ENCODE measurements at places on chromosomes 5 and 9.
A peak's percentile ranks its signal among the peaks of the same experiment; 100 is the strongest.

- DNase-seq, result no peak
Observed at GRCh38 chr5:139415869-139416268, 12.0 kb upstream of the SPATA24 start.

GRCh38 chr5:170612256-170612678 lies 108.4 kb downstream of the KCNIP1 start:
- DNase-seq, result no peak

DNA sequence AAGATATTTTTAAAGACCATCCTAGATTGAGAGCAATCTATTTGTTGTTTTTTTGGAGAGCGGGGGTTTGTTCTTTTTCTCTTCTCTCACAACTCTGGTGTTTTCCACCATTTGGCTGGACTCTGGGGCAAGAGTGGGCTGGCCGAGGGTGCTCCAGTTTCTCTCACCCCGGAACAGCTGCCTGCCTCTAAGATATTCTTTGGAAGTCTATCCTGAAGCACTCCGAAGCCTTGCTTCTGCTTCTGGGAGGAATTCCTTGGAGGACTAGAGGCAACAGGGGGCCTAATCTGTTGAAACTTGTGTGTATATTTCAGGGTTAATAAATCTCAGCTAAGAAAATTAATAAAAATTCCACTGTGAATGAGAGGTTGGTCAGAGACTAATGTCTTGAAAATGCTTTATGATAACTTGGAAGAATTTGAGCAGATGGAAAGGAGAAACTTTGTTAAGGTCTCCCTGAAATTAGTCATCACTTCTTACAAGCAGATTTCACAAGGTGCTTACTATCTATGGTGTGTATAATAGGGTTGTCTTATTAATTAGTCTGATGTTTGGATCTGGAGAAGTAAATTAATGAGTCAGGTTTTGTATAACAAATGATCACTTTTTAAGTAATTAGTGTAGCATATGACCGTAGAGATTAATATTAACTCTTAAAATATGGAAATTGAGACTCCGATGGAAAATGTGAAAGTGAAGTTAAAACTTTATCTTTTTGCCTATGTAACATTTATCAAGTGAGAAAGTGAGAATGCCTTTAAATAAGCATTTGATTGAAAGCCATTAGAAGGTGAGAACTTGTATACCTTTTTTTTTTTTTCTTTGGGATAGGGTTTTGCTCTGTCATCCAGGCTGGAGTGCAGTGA lies 4.0 kb downstream of the MAN2A1 start:
- peak; percentile 67 for DNase-seq

- DNase-seq, result no peak
Observed at GRCh38 chr5:171578829-171579491, 159.5 kb downstream of the FGF18 start.

GRCh38 chr5:159094745-159095144 lies 5.0 kb downstream of the EBF1 start:
- peak; percentile 66 for DNase-seq

- no peak for DNase-seq
Observed at GRCh38 chr5:57172466-57173318, 1.2 kb upstream of the GPBP1 start.

GRCh38 chr9:110626101-110626829 lies 42.3 kb upstream of the MUSK start:
- peak; percentile 87 for DNase-seq

GRCh38 chr5:170312666-170313065 lies 15.1 kb upstream of the LCP2 start:
- DNase-seq, result peak; percentile 24

- DNase-seq, result peak; percentile 45
Observed at GRCh38 chr5:127002390-127002789, 28.0 kb downstream of the MARCHF3 start.

- DNase-seq, result no peak
Observed at GRCh38 chr5:163350083-163350482, 87.3 kb upstream of the CCNG1 start.

GRCh38 chr9:22026696-22027095 lies 17.6 kb upstream of the CDKN2B start:
- DNase-seq, result no peak

DNA sequence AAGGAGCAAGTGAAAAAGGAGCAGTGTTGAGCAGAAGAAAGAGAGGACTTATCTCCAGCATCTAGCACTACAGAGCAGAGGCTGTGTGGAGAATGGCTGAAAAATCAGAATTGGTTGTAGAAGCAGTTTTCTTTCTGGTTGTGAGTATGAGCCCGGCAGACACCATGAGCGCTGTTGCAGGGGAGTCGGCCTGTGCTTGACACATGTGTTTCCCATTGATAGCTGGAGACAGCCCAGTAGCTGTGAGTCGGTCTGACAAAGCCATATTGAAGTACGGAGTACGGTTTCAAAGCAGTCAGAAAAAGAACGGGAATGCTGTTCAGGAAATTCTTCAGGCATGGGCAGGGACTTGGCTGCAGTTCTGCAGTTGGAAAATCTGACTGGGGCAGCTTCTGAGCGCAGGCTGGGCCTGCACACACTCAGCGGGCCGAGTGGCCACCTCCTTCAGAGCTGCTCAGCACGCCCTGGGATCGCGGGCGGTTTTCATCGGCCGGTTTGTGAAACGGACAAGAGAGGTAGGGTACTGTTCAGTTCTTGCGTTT lies at the start of gene SGCD:
SGCD (plus strand) TSS at position 447 of the 542 bp plus-strand sequence.
- DNase-seq, result peak; percentile 86

DNA sequence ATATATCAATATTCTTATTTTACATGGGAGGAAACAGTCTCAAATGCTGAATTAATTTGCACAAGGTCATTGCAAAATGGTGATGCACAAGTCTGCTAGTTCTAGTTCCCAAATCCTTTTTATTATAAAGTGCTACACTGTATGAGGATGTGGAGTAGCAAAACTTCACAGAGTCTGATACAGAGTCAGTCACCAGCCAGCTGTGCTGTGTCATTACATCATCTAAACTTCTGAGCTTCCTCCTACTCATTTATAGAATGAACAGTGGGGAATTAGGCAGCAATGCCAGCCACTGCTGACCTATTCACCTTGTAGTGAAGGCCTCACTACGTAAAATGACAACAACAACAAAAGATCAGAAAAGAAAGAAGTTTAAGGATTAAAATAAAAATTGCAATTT lies 357.8 kb downstream of the TMEM167A start:
- peak; percentile 3 for DNase-seq

DNA sequence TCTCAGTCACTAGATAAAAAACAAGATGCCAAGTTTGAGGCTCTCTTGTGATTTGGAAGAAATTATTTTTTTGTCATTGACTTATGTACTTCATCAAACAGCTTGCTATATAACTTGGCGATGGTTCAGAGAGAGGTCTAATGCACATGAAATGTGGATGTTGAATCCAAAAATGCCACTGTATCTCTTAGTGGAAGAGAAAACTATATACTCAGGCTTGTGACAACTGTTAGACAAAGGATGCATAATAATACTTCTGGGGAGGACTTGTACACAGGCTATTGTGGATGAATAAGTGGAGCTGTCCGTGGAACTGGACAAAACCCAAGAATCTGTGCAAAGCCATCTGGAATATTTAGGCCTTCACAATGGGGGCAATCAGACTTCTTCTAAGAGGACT lies 162.9 kb upstream of the NMUR2 start:
- no peak for DNase-seq

DNA sequence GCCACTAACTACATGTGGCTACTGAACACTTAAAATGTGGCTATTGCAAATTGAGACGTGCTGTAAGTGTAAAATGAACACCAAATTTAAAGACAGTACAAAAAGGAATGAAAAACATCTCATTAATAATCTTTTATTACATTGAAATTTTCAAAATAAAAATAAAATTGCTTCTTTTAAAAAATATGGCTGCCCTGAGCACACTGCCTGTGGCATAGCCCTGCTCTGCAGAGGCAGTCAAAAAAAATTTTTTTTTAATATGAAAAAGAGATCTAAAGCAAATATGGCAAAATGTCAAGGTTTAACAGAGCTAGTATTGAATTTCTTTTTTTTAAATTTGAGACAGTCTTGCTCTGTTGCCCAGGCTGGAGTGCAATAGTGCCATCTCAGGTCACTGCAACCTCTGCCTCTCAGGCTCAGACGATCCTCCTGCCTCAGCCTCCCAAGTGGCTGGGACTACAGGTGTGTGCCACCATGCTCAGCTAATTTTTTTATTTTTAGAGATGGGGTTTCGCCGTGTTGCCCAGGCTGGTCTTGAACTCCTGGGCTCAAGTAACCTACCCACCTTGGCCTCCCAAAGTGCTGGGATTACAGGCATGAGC lies 25.6 kb downstream of the CARNMT1 start:
- no peak for DNase-seq

DNA sequence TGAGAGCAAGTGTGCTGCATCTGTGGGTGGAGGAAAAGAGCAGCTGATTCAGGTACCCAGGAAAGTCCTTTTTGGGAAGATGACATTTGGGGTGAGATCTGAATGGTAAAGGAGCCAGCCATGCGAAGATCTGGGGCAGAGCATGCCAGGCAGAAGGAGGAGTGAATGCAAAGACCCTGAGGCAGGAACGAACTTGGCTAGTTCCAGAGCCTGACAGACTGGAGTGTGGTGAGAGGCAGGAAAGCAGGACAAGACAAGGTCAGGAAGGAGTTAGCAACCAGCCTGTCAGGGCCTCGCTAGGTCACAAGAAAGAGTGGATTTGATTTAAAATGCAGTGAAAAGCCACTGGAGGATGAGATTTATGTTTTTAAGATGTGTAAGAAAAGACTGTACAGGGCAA lies 28.2 kb downstream of the RGS7BP start:
- no peak for DNase-seq

- DNase-seq, result no peak
Observed at GRCh38 chr5:10317825-10318682, 10.4 kb upstream of the CMBL start.

DNA sequence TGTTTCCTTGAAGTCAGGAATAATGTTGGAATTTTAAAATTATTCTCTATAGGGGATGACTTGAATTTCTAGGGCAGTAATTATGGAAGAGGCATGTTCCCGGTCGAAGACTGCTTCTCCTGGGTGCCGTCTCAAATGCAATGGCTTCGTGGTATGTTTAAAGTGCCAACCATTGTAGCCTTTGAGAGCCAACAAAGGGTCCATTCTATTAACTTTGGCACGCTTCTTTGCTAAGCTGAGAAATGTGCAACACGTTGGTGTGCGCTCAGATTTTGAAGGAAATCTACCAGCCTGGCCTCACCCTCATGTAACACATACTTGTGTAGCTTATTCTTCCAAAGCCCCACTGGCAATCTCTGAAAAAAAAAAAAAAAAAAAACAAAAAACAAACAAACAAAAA lies 221.2 kb upstream of the ANKH start:
- DNase-seq, result no peak

DNA sequence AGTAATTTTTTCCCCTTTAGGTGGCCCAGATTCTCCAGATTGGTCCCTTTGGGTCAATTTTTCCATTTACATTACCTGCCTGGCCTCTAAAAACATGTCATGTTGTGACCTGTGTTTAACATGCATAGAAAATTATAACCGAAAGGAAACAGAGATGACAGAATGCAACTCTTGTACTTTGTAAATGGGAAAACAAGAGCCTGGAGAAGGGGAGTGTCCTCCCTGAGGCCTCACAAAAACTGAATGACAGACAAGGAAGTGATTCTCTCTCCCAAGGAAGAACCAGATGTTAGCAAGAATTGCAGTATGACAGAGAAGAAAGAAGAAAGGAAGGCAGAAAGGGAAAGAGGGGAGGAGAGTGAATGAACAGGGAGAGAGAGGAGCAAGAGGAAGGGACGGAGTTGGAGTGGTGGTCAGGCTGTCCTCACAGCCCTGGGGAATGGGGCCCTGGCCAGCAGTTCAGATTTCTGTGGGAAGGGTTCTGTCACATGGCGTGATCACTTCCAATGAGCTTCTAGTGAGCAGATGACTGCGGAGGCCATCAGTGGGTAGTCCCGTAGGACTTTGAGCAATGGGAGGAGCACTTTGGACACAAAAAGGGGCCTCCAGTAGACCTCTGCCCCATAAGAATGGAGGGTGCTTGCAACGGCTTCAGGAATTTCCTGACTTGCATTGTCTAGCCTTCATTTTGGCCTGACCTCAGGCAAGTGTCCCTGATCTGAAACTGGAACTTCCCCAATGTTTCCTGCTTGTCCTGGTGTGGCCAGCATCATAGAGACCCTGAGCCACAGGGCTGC lies 31.6 kb downstream of the ABLIM3 start:
- no peak for DNase-seq

GRCh38 chr9:136865768-136866103 lies 372 bp downstream of the EDF1 start:
- no peak for DNase-seq

GRCh38 chr5:124733329-124733650 lies 13.1 kb downstream of the ZNF608 start:
- no peak for DNase-seq

DNA sequence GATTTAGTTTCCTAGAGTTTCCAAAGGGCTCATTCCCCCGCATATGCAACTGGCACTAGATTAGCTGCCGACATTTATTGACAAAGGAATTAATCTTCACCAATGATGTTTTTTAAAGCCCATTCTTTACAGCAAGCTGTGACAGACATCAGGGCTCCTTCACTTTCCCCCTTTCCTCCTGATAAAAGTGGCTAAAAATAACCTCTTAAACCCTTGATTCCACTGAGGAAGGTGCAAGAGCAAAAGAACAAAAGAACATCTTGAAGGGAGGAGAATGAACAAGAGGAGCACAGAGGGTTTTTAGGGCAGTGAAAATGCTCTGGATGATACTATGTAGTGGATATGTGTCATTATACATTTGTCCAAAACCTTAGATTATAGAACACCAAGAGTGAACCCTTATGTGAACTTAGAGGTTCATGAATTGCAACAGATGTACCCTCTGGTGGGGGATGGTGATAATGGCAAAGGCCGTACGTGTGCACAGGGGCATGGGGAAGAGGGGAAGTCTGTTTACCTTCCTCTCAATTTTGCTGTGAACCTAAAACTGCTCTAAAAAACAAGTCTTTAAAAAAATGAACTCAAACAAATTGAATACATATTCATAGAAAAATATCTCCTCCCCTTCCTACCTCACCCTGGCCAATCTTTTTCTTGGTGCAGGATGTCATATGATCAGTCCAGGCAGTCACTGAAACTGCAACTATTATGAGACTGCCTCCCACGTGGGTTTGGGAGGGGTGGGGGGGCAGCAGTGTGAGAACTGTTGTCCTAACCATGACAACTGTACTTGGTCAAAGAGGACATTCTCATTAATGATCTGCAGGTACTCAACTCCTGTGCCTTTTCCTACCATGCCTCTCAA lies 83.0 kb downstream of the MARCHF3 start:
- DNase-seq, result no peak

GRCh38 chr5:137629646-137630045 lies 106.2 kb downstream of the KLHL3 start:
- peak; percentile 30 for DNase-seq

- no peak for DNase-seq
Observed at GRCh38 chr9:98356326-98356725, 100.9 kb upstream of the TBC1D2 start.

- DNase-seq, result no peak
Observed at GRCh38 chr9:79989079-79989478, 417.3 kb downstream of the TLE4 start.

GRCh38 chr5:141747152-141748141 lies 65.4 kb upstream of the ARAP3 start:
- DNase-seq, result peak; percentile 29
